ENCODE measurements at places on chromosomes 6 and 20. TPM values are rescaled to one million over a fixed set of nuclear protein-coding genes. Genes with fewer than 3 reads are reported as not detected.

DNA sequence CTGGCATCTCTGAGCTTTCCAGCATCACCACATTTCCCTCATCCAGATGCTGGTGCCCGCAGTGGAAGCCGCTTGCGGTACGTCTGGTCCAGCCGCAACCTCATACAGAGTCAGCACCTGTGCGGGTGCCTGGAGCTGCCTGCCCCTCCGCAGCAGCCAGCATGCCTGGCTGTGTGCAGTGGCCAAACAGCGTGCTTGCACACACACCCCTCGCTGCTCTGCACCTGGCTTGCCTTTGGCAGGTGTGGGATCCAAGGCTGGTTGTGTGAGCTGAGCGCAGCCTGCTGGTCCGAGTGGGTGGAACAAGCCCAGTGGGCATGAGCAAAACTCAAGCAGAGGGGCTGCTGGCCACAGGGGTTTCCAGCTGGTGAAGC lies 3.1 kb upstream of the HINT3 start:
- no peaks in the 10 kb centered on the region for H3K36me3 ChIP-seq
- H3K4me1 ChIP-seq = peaks cover 10% of the 10 kb centered on the region
- peak; percentile 56 for DNase-seq

- H3K27ac ChIP-seq = no peak overlapping the region
- no peaks in the 10 kb centered on the region for H3K36me3 ChIP-seq
- no peaks in the 10 kb centered on the region for H3K27me3 ChIP-seq
- DNase-seq = no peak
Observed at GRCh38 chr6:115363379-115363778, 697.3 kb downstream of the FRK start.

OXT gene
- not detected for total RNA-seq

DNA sequence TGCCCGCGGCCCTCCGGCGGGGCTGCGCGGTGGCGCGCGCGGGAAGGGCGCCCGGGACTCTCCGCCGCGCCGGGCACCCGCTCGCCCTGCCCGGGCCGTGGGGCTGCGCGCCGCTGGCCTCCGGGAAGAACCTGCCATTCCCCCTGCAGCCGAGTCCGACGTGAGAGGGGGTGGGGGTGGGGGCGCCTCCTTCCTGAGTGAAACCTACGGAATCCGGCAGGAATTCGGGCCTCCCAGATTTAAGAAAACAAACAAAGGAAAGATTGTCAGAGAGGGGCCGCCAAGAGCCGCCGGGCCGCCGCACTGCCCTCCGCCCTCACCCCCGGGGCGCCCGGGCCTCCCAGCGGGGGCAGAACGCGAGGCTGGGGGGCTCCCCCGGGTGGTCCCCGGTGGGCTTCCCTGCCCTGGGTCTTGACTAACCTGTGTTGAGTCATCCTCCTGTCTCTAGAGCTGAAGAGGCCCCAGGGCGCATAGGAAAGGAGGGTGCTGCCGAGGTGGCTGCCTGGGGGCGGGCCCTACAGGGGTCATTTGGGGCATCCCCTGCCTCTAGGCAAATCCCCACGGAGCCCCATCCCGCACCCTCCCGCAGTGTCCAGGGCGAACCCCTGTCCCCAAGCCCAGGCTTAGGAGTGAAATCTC lies 42.2 kb upstream of the FOXP4 start:
- peaks cover 31% of the 10 kb centered on the region for H3K4me1 ChIP-seq
- H3K27ac ChIP-seq = no peak overlapping the region
- peak; percentile 78 for DNase-seq
- peaks cover 93% of the 10 kb centered on the region for H3K27me3 ChIP-seq
- peak overlapping the region; percentile 43 for H3K4me3 ChIP-seq

ENPP5 gene
- 9.1 TPM for total RNA-seq

PRICKLE4 gene
- total RNA-seq = 1.1 TPM

GRCh38 chr6:53115113-53115512 lies 33.5 kb downstream of the GCM1 start:
- no peak overlapping the region for H3K4me3 ChIP-seq
- H3K27ac ChIP-seq = no peak overlapping the region
- no peak for DNase-seq
- no peaks in the 10 kb centered on the region for H3K27me3 ChIP-seq
- H3K4me1 ChIP-seq = no peaks in the 10 kb centered on the region

GRCh38 chr6:7006515-7007191 lies 101.1 kb upstream of the RREB1 start:
- no peaks in the 10 kb centered on the region for H3K27me3 ChIP-seq
- H3K4me1 ChIP-seq = peaks cover 14% of the 10 kb centered on the region
- no peaks in the 10 kb centered on the region for H3K36me3 ChIP-seq
- H3K27ac ChIP-seq = no peak overlapping the region
- DNase-seq = no peak
- no peak overlapping the region for H3K4me3 ChIP-seq

DNA sequence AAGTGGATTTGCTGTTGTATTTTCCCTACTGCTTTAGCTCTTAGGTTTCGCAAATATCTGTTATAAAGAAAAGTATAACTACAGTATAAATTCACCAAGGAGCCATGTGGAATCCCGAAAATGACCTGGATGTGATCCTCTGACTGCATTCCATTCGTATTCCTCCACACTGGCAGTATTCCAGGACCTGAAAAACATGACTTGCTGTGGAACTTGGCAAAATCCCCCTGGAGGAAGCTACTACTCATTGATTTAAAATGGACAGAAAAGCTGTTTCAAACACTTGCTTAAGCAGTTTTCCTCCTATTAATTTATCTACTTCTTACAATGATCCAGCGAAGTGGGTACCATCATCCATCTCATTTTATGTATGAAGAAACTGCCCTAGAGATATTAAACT lies 13.3 kb upstream of the ENPP5 start:
- H3K27ac ChIP-seq = no peak overlapping the region
- no peak for DNase-seq
- H3K4me3 ChIP-seq = no peak overlapping the region
- H3K4me1 ChIP-seq = no peaks in the 10 kb centered on the region
- H3K36me3 ChIP-seq = no peaks in the 10 kb centered on the region
- peaks cover 6% of the 10 kb centered on the region for H3K27me3 ChIP-seq

DNA sequence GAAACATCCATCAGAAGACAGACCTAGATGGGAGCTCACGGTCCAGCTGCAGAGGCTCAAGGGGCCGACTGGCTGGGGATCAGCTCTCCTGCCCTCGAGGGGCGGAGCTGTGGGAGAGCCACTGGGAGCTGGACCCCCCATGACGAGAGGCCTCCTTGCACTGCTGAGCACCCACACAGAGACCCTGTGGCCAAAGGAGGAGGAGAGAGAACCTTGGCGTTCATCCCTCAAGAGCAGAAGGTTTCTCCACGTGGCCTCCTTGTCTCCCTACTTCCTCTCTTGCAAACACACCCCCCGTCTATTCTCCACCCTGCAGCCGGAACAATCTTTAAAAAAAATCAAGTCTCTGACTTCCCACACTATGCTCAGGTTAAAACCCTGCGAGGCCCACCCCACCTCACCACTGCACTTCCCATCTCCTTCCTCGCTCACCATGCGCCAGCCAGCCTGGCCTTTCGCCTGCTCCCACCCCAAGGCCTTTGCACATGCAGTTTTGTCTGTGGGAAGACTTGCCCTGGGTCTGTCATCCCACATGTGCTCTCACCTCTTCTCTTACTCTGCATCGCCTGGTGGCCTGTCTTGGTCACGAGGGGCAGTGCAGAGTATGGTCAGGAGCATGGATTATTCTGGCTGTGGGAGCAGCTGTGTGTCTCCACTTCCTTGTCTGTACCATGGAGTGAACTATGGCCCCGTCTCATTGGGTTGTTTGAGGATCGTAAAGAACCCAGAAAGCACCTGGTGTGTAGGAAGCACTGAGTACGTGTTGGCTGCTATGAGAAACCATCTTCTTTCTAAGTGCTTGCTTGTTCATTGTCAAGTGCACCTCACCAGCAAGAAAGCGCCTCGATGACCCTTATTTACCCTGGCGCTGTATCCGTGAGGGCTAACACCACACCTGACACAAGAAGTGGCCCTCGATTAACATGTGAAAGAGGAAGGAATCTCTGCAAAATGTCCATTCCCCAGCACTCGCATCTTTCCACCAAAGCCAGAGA lies 32.9 kb downstream of the PMEPA1 start:
- H3K4me3 ChIP-seq = no peak overlapping the region
- peaks cover 5% of the 10 kb centered on the region for H3K4me1 ChIP-seq
- H3K36me3 ChIP-seq = no peaks in the 10 kb centered on the region

PRPF6 gene
- total RNA-seq = 77.0 TPM

SPATA25 gene
- total RNA-seq = 0.43 TPM

GRCh38 chr6:89542081-89542857 lies 96.3 kb downstream of the LYRM2 start:
- DNase-seq = no peak
- no peaks in the 10 kb centered on the region for H3K36me3 ChIP-seq
- no peak overlapping the region for H3K4me3 ChIP-seq
- no peaks in the 10 kb centered on the region for H3K27me3 ChIP-seq
- H3K4me1 ChIP-seq = peaks cover 14% of the 10 kb centered on the region
- no peak overlapping the region for H3K27ac ChIP-seq

GRCh38 chr20:64010711-64011237 lies 25.2 kb upstream of the C20orf204 start:
- no peak for DNase-seq
- no peak overlapping the region for H3K4me3 ChIP-seq
- H3K27ac ChIP-seq = no peak overlapping the region
- no peaks in the 10 kb centered on the region for H3K4me1 ChIP-seq
- no peaks in the 10 kb centered on the region for H3K36me3 ChIP-seq
- H3K27me3 ChIP-seq = no peaks in the 10 kb centered on the region

ULBP3 gene
- total RNA-seq = 7.1 TPM

DNA sequence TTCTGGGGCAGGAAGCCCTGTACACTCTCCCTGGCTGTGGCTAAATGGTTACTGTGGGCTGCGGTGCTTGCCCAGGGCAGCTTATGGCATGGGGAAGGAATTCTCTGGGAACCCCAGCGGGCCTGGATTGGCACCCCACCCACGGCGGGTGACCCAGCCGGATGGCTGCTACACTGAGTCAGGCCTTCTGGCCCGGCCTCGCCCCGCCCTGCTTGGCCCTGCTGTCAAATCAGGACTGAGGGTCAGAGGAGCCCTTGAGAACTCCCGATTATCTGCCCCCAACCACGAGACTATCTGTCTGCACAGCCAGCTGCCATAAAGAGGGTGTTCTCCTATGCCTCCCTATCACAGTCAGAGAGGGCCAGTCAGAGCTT lies 7.3 kb upstream of the ITPR3 start:
- H3K36me3 ChIP-seq = no peaks in the 10 kb centered on the region
- DNase-seq = no peak
- H3K27me3 ChIP-seq = peaks cover 12% of the 10 kb centered on the region
- peaks cover 26% of the 10 kb centered on the region for H3K4me1 ChIP-seq
- H3K4me3 ChIP-seq = no peak overlapping the region

GRCh38 chr6:91660893-91661292 lies 1074.0 kb upstream of the MAP3K7 start:
- no peaks in the 10 kb centered on the region for H3K36me3 ChIP-seq
- H3K4me3 ChIP-seq = no peak overlapping the region
- no peaks in the 10 kb centered on the region for H3K27me3 ChIP-seq
- no peak overlapping the region for H3K27ac ChIP-seq

GRCh38 chr20:46261456-46262253 lies 46.6 kb downstream of the CDH22 start:
- H3K27ac ChIP-seq = no peak overlapping the region
- no peaks in the 10 kb centered on the region for H3K36me3 ChIP-seq
- H3K4me1 ChIP-seq = no peaks in the 10 kb centered on the region
- DNase-seq = no peak
- H3K4me3 ChIP-seq = no peak overlapping the region
- H3K27me3 ChIP-seq = peaks cover 32% of the 10 kb centered on the region

- no peaks in the 10 kb centered on the region for H3K27me3 ChIP-seq
- no peak for DNase-seq
- H3K27ac ChIP-seq = no peak overlapping the region
- no peak overlapping the region for H3K4me3 ChIP-seq
- no peaks in the 10 kb centered on the region for H3K36me3 ChIP-seq
- H3K4me1 ChIP-seq = peaks cover 5% of the 10 kb centered on the region
Observed at GRCh38 chr20:21146215-21146614, 20.3 kb downstream of the KIZ start.

DNA sequence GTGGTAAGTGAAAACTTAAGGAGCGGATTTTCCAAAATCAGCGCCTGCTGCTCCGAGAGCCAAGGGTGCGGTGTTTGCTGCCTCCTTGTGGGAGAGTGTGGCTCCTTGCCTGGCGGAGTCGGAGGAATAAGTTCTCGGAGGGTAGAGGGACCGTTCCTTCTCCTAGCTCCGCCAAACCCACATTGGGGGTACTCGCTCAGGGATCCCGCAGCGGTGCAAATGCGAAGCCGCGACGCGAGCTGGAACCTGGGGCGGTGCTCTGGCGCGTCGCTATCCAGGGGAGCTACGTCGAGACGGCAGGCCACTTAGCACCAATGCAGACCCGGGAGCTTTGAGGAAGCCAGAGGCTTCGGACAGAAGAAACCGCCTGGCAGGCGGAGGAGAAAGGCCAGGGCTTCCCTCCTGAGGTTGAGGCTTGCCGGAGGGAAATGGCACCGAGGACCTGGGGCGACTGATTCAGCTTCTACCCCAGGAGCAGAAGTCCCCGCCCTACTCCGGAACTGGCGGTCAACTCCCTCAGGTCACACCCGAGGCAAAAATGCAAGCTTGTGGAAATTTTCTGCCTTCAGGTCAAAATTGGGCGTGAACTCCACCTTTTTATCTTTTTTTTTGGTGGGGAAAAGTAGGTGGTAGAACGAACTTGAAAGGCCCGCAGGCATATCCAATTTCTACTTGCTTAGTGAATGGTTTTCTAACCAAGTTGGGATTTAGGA lies 5.7 kb upstream of the DDX43 start:
- no peak overlapping the region for H3K27ac ChIP-seq
- DNase-seq = peak; percentile 79
- H3K27me3 ChIP-seq = peaks cover 4% of the 10 kb centered on the region
- H3K4me3 ChIP-seq = peak overlapping the region; percentile 52

- no peaks in the 10 kb centered on the region for H3K36me3 ChIP-seq
- H3K4me3 ChIP-seq = no peak overlapping the region
- H3K27ac ChIP-seq = no peak overlapping the region
- DNase-seq = no peak
- H3K4me1 ChIP-seq = peaks cover 31% of the 10 kb centered on the region
Observed at GRCh38 chr6:21281366-21281765, 312.2 kb upstream of the SOX4 start.

LHFPL5 gene
- not detected for total RNA-seq

PRDM13 gene
- not detected for total RNA-seq

DNA sequence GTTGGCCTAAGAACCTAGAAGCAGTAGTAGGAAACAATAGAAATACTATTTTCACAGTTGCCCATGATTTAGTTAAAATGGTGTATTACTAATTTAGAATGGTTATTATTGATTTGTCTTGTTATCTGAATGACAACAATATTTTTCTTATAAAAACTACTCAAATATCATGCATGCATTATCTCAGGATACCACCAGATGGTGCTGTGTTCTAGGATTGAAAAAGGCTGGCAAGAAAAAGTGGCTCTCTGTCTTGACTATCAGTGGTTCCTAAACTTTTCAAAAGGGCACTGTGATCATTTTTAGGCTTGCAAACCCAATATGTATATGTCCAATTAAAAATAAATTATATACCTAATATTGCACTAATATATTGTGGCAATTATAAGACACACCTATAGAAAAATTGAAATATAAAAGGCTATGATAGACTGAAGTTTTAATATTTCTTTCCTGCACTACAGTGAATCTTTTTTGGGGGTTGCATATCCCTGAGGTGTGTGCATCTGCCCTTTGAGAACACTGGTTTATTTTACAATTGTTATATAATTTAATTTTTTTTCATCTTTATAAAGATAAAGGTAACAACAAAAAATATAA lies 131.7 kb upstream of the MLIP start:
- H3K4me3 ChIP-seq = no peak overlapping the region
- H3K4me1 ChIP-seq = no peaks in the 10 kb centered on the region
- DNase-seq = peak; percentile 60
